Renal pelvis (tissue), 12 donors: ENCODE measurements at places on chromosomes 7 and 10.

- no peak for DNase-seq
These were observed 3.9 kb upstream of the FAM13C start for GRCh38 chr10:59366290-59366689.

GRCh38 chr7:3648276-3648675 lies 347.2 kb downstream of the SDK1 start:
- no peak for DNase-seq

DNA sequence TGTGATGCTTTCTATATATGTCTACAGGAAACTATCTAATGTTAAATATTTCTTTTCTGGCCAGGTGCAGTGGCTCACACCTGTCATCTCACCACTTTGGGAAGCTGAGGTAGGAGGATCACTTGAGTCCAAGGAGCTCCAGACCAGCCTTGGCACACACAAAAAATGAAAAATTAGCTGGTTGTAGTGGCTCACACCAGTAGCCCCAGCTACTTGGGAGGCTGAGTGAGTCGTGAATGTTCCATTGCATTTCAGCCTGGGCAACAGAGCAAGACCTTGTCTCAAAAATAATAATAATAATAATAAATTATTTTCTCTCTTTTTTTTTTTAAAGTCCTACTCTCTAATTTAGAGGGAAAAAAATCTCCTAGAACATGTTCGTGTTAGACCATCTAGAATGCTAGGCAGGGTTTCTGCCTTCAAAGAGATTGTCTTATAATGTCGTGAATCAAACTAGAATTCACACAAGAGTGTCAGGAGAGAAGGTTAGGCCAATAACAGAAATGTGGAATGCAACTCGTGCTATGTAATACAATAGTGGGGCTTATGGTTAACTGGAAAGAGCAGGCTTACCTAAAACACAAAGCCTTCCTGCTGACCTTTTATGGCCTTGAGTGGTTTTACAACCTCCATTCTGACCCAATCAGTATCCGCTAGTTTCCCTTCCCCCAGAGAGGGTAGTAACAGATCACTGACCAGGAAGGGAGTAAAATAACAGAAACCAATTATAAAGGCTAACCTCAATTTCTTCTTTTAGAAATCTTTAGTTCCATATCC lies 46.3 kb downstream of the MYOF start:
- no peak for DNase-seq

DNA sequence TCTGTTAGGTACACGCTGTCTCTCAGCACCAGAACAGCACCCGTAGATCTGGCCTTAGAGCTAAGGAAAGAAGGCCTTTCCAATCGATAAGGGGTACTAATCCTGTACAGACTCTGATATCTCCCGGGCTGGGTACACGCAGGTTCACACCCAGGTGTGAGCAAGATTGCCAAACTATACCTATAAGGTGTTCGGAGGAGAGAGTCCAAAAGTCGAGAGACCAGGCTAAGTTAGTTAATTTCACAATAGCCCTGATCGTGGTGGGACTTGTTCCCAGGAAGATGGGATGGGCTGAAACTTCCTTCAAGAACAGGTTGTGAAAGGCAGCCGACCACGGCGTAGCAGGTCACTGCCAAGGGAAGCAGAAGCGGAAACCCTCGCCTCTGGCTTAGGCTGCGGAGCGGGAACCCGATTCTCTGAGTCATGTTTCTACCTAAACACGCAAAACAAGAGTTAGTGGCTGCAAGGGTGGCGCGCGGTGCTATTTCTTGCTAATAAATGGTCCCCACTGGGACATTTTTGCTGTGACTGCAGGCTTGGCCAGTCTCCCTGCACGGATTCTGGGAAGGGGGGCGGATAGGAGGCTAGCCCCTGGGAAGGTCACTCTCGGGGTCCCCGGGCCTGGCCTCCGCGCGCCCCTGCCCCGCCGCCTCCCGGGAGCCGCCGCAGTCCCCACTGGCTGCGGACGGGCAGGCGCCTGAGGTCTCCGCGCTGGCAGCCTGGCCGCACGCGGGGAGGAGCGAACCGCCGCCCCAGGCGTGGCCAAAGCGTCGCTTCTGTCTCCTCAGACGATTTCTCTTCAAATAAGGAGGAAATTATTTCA lies 75.4 kb upstream of the PDSS1 start:
- peak; percentile 16 for DNase-seq

DNA sequence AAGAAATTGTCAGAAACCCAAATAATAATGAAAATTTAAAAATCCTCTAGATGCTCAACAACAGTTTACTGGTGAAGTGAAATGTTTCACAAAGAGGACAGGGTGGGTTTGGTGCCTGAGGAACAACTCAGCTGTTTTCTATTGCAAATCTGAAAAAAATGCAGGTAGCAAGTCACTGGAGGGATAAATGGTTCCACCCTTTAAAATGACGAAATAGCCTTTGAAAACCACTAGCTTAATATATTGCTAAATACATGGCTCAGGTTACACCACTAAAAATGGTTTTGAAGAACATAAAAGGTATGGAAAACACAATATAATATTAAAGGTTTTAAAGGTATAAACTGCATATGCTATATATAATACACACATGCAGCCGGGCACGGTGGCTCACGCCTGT lies 69.5 kb downstream of the LMBR1 start:
- DNase-seq, result no peak

GRCh38 chr7:8785081-8785480 lies 351.7 kb downstream of the NXPH1 start:
- no peak for DNase-seq

GRCh38 chr10:57142925-57143576 lies 782.0 kb upstream of the ZWINT start:
- no peak for DNase-seq

GRCh38 chr7:102425639-102426267 lies 7.6 kb upstream of the ORAI2 start:
- DNase-seq, result no peak

DNA sequence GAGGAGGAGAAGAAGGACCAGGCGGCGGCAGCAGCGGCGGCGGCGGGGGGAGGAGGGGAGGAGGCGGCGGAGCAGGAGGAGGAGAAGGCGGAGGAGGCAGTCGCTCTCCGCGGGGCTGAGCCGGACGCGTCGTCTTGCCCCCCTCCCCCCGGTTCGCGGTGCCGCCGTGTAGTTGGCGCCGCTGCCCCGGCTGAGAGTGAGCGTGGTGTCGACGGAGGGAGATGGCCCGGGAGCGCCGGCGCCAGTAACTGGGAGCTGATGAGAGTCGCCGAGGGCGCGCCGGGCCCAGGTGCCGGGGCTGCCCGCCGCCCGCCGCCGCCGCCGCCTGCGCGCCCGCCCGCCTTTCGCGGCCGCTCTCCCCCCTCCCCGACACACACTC lies 257 bp downstream of the WAC start:
- DNase-seq, result no peak

- DNase-seq, result no peak
These were observed 116.2 kb downstream of the BAMBI start for GRCh38 chr10:28793482-28793881.

- DNase-seq, result no peak
These were observed 353.3 kb upstream of the VSTM2A start for GRCh38 chr7:54188843-54189242.

DNA sequence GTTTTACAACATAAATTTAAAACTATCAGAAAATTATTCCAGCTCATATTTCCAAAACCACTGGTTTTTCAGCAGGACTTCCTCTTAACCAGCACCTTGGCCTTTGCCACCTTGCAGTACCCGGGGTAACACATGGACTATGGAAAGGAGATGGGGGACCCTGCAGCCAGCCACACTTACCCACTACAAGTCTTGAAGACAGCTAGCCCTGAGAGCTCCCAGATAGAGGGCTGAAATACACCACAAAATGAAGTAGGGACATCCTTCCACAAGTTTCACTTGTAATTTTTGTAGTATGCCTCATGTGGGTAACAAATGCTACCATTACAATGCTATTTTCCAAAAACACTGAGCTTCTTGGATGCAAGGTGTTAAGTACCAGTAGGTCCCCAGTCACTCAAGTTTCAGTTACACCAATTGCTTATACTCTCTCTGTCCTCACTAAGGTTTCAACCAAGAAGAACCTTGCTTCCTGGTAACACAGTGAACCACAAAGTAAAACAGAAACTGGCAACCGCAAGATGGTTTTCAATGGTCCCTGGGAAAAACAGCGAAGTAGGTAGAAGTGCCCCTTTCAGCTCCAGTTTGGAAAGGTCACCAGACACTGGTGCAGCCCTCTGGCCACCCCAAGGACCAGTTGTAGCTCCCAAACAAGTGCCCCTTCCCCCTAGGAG lies 110.9 kb downstream of the SGMS1 start:
- no peak for DNase-seq

DNA sequence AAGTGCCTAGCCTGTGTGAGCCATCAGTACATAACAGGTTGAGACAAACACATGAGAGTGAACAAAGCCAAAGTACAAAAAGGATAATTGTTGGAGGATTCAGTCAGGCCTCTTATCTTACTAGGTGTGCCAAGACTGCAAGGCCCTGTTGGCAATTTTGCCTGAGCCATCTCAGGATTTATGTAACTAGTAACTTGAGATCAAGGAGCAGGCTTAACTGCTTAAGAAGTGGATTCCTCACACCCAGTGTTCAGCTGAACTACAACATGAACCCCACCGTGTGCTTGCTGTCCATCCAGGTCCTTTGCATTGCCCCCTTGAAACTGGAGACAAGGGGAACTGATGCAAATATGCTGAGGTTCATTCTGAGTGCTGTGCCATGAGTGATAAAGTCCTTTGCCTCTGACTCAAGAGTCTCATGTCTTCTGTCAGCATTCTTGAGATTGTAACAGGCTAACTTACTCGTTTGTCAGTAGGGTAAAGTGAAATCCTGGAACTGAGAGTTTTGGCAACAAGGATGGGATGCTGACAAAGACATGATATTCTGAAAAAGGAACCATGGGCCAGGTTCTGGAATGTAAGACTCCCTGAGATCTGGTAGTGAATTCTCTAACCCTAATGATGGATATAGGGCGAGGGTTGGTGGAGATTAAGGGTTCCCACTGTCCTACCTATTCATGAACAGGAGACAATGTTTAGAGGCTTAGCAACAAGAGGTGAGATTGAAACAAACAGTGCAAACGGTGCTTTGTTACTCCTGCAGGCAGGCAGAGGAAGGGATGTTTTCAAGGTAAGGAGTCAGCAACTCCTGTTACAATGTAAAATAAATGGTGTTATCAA lies 44.1 kb upstream of the GATAD1 start:
- no peak for DNase-seq

DNA sequence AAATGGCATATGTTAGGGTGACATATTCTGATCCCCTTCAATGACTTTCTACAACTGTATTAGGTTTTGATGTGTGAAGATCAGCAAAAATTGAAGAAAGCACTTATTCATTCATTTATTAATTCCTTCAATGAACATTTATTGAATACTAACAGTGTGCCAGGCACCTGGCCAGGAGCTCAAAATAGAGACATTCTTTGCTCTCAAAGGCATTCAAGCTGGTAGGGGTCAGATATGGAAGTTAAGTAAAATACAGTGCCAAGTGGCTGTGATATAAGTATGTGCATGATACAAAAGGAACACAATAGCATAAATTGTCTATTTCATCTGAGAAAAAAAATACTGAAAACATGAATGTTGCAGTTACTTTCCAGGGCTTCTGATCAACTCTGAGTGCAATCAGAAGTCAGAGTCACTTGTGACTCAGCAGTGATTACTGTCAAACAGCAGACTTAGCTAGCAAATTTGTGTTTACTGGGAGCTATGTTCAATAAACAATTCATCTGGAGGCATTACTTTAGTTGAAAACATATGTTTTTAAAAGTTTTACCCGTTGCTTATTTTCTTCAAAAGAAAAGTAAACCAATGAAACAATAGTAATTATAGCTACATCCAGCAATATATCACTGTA lies 60.4 kb upstream of the CACNB2 start:
- no peak for DNase-seq
